ENCODE measurements at places on chromosomes 3 and 15. TPM values are rescaled to one million over a fixed set of nuclear protein-coding genes. Genes with fewer than 3 reads are reported as not detected.

GRCh38 chr3:87313641-87314040, 37.3 kb upstream of the POU1F1 start:
- DNase-seq, result no peak

SEMA4B gene
- total RNA-seq, result 23.7 TPM

GRCh38 chr3:44055951-44056350, 185.7 kb upstream of the TOPAZ1 start:
- no peak for DNase-seq

GOLGA8T gene
- 0.30 TPM for total RNA-seq

DNA sequence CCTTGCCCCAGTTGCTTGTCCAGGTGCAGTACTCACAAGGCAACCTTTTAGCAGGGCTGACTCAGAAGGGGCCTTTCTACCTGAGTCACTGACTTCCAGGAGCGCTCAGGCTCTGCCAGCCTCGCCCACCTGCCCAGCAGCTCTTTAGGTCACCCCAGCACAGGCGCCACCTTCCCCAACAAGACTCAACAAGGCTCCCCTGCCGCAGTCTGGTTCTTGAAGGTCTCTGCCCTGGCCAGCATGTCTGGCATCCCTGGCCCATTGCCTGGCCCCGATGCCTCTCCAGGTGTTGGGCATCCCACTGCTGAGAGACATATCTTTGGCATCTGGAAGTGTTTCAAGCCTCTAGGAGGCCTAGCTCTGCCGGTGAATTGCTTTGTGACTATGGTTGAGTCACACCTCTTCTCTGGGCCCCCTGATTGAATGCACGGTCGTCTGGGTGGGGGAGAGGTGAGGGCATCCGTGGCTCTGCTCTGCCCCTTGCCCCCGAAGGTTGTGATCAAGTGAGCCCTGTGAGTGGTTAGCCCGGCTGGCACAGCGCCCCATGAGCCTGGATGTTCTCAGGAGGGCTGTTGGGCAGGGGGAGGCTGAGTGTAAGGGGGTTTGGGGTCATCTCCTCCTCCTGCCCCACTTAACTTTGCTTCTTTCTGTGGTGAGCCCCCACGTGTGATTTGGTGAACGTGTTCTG, 21.6 kb downstream of the SNX33 start:
- no peak for DNase-seq

DNA sequence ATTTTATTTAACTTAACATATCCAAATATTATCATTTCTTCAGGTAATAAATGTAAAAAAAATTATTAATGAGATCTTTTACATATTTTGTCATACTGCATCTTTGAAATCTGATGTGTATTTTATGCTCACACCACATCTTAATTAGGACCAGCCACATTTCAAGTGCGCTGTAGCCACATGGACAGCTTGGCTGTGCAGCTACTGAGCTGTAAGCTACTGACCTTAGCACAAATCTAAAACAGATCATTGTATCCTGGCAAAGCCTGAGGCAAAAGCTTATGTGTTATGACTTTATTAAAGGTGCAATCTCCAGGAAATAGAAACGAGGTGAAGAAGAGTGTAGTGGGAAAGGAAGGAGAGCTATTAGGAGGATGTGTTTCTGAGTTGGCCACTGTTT, 126.7 kb upstream of the UBE2E2 start:
- DNase-seq, result no peak

DNA sequence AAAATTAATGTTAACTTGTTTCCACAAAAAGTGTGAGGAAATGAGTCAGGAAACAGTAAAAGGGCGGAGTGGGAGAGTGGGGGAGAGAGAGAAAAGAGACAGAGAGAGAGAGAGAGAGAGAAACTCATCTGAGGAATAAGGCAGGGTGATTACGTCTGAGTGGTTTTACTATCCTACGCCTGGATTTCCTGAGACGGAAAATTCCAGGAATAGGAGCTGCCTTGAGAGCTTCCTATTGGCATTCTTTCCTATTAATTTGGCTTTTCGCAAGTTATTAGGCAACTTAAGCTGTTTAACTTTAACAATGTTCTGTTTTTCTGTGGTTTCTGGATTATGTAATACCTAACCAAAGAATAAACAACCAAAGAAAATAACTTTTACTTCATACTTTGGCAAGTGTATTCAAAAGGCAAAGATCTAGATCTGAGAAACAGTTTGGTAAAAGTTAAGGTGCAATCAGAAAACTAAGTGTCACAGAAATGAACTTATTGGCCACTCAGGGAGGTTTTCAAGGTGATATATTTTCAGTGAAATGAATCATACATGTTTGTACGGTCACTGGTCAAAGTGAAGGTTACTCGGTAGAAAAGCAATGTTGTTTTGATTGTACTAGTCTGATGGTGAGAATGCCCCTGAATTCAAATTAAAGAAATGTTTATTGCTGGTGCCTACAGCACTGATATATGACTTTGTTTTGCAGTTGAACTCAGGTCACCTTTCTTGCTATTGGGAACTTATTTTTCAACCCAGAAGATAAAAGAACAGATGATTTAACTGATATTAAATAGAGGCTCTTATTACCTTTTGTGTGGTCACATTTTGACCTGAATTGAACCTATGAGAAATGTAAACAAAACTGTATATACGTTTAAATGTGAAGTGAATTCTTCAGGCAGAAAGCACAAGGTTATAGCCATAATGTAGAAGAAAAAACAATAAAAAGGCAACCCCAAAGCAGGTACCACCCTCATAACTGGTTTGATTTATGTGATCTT, 39.9 kb upstream of the TNFSF10 start:
- no peak for DNase-seq

DNA sequence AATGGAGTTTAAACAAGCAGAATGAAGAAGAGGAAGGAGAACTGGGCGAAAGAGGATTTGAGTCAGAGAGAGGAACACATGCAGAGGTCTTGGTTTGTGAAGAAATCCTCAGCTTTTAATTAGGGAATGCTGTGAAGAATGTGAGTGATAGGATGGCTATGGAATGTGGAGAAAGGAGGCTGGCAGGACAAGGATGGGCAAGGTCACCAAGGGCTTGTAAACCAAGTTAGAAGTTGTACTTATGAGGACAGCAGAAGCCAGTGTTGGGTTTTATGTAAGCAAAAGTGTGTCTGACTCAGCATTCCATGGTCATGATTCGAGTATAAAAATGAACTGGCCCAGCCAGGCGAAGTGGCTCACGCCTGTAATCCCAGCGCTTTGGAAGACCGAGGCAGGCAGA, 60.0 kb upstream of the IL12A start:
- DNase-seq, result no peak

GRCh38 chr15:98715401-98715800, 67.1 kb downstream of the IGF1R start:
- no peak for DNase-seq

All from left lobe of liver (tissue), 2 donors.